ENCODE measurements at places on chromosomes 3 and 15. TPM values are rescaled to one million over a fixed set of nuclear protein-coding genes. Genes with fewer than 3 reads are reported as not detected.

The RBP2 gene
- not detected for total RNA-seq

The THAP10 gene
- total RNA-seq, result 0.64 TPM

The C15orf62 gene
- 1.2 TPM for total RNA-seq

The MYZAP gene
- total RNA-seq, result 1.3 TPM

The RYR3 gene
- total RNA-seq, result 0.21 TPM

The TEX264 gene
- total RNA-seq, result 63.9 TPM

The DPPA2 gene
- not detected for total RNA-seq

The RNU6-1 gene
- total RNA-seq, result not detected

The P2RY14 gene
- under 0.01 TPM for total RNA-seq

The DAZL gene
- not detected for total RNA-seq

The TPRG1 gene
- 0.24 TPM for total RNA-seq

The KCNMB2 gene
- not detected for total RNA-seq

The STAC gene
- 7.7 TPM for total RNA-seq

The LRTM1 gene
- total RNA-seq, result not detected

All from tracheal epithelial cell (primary cell).